AG08395 (cell line): ENCODE measurements at places on chromosomes 6 and 20.
A peak's percentile ranks its signal among the peaks of the same experiment; 100 is the strongest.

DNA sequence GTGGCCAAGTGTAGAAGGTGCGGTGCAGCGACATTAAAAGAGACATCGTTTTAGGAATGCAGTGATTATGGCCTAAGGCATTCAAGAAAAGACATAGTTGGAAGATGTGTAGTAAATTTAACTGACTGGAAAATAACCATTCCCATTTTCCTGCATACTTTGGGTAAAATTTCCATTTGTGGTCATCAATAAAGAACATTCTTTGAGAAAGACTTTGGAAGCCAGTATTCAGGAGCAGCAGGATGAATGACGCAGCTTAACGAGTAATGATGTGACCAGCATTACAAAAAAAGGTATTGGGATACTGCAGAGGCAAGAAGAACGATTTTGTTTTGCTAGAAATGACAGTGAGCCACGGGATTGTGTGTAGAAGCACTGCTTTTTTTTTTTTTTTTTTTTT lies 7.0 kb upstream of the RWDD1 start:
- no peak for DNase-seq

- no peak for DNase-seq
Measured at GRCh38 chr6:28960846-28961500, 37.2 kb upstream of the TRIM27 start.

- peak; percentile 79 for DNase-seq
Measured at GRCh38 chr20:51532577-51533191, 9.8 kb downstream of the NFATC2 start.

DNA sequence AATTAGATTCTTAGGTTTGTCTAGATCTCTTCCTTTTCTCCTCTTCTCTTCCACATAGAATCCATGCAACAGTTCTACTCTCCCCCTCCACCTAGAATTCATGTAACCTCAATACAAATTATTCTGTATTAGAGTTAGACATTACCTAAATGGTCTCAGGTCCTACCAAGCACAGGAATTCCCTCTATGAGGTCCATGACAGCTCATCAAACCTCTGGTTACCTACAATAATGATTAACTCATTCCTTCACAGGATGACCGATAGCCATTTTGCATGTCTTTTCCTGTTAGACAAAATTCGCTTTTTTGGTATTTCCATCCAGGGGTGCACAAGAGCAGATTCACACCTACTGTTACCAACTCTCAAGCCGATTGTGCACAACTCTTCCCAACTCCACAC lies 27.4 kb upstream of the BMP2 start:
- no peak for DNase-seq

DNA sequence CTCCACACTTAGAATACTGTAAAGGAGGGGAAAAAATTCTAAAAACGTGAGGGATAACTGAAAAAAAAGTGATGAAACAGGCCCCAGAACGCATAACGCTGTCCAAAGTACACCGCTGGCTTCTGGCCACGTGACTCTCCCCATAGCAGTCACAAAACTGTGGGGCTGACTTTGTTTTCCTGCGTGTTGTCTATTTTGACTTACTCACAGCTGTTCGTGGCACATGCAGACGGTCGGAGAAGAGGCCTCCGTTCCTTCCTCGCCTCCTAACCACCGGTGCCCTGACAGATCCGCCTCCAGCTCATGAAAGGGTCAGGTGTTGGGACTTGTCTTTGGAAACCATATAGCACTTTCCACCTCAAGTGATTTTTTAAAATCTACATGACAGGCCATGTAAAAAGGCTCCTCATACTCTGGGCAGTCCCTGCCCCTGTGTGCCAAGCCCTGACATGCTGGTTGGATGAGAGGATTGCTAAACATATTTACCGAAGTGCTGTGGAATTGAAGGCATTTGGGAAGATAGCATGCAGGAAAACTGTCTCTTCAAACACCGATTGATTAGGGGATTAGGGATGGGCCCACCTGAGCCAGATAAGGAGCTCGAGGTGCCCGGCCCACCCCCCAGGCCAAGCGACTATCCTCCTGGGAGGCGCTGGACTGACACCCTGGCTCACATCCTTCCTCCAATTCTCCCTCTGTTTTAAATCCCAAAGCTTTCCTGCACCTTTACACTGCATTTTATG lies 54.8 kb downstream of the DACT2 start:
- DNase-seq, result no peak

DNA sequence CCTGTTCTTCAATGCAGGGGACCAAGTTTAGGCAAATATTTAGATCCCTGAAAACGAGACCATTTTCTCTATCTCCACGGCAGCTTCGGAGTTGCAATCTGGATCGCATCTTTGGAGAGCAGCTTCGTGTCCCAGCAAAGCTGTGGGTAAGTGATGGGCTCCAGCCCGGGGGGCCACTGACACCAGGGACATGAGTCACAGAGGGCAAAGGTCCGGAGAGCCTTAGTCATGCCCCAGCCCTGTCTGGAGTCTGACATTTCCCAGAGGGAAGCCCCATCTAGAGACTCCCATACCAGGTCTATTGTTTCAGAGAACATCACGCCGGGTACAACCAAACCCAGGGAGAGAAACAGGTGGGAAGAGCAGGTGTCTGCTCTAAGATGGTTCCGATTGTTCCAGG lies 95.9 kb downstream of the NFATC2 start:
- DNase-seq, result peak; percentile 85

GRCh38 chr6:72418495-72418894 lies 203.4 kb upstream of the KCNQ5 start:
- peak; percentile 78 for DNase-seq

GRCh38 chr20:45365444-45365970 lies 2.6 kb downstream of the SYS1 start:
- DNase-seq, result no peak

- DNase-seq, result peak; percentile 60
Measured at GRCh38 chr6:137416376-137417109, 77.7 kb downstream of the OLIG3 start.

DNA sequence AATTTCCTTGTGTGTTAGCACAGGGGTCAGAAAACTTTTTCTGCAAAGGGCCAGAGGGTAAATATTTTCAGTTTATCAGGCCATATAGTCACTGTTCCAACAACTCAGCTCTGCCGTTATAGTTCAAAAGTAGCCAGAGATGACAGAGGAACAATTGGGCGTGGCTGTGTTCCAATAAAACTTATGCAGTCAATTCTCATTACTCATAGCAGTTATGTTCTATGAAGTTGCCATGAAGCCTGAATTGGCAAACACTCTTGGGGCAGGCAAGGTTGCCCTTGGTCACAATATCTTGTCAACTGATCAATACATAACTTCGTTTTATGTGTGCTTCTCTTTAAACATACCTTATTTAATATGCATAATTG lies 304.2 kb downstream of the TFAP2C start:
- DNase-seq, result no peak

GRCh38 chr6:111864138-111865048 lies 8.9 kb downstream of the FYN start:
- DNase-seq, result no peak

GRCh38 chr6:46440641-46441040 lies 50.6 kb downstream of the RCAN2 start:
- DNase-seq, result no peak

- no peak for DNase-seq
Measured at GRCh38 chr6:143535189-143535614, 23.7 kb upstream of the FUCA2 start.
